IPS DF 6.9 (cell line): ENCODE measurements at places on chromosomes 13 and 19.

DNA sequence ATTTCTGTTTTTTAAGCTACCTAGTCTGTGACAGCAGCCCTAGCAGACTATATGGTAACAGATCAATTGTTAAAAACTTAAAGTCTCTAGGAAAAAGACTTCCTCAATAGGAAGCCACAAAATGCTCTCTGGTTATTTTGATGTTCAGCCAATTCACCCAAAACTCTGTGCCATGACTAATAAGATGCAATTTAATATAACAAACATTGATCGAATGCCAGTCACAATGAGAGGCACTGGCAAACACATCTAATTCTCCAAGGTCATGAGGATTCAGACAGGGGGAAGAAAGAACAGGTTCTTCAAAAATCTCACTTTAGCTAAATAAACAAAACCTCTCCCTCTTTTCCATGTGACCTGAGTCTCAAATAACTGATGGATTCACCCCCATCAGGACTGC is 107.5 kb downstream of the SUCLA2 start:
- DNase-seq = no peak

- DNase-seq = no peak
These were observed 136.3 kb upstream of the SERP2 start for GRCh38 chr13:44237276-44237767.

DNA sequence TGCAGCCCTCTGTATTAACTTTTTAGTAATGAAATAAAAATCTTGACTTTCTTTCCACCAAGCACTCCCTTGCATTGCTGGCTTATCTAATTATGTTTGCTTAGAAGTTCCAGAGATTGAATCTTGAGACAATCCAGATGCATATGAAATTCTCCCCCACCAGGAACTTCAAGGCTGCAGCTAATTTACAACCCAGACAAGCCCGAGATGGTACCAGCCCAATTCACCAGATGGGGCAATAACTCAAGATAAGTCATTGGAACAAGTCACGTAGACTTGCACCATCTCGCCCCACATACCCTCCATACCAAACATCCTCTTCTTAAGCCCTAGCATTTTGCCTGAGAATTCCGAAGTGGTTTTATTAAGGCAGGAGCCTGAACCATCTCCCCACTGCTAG is 29.0 kb downstream of the UTP14C start:
- DNase-seq = no peak

DNA sequence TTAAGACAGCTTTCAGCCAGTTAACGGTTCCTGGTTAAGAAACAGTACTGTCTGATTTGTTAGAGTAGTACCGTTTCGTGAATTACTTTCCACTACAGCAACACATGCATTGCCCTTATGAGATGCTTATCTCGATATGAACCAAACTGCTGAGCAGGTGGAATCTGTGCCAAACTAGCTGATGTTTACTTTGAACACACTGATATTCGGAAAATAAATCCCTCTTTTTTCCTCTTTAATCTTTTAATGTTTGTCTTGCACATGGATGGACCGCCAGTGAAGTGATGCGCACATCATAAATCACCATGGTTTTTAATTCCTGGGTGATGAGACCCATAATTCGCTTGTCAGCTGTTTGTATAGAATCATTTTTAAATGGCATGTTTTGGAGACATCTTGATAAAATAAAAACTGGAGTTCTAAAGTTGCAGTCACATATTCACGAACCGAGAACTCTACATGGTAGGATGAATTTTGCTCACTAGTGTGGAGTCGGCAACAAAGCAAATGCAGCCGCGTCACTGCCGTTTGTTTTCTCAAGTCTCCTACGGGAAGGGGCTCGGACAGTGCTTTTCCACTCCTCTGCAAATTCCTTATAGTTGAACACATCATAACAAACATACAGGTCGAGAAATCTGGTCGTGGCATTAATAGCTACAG is 1.1 kb downstream of the GJA3 start:
- DNase-seq = no peak

- DNase-seq = no peak
These were observed 10.1 kb downstream of the ARMC6 start for GRCh38 chr19:19043481-19043880.

- DNase-seq = no peak
These were observed 18.6 kb downstream of the GRIK5 start for GRCh38 chr19:42051166-42052115.

GRCh38 chr13:32495841-32496240 is 42.8 kb downstream of the N4BP2L2 start:
- no peak for DNase-seq

GRCh38 chr13:21850013-21851006 is 179.4 kb downstream of the FGF9 start:
- no peak for DNase-seq

GRCh38 chr19:44712864-44713515 is 14.0 kb downstream of the CEACAM16 start:
- DNase-seq = no peak

DNA sequence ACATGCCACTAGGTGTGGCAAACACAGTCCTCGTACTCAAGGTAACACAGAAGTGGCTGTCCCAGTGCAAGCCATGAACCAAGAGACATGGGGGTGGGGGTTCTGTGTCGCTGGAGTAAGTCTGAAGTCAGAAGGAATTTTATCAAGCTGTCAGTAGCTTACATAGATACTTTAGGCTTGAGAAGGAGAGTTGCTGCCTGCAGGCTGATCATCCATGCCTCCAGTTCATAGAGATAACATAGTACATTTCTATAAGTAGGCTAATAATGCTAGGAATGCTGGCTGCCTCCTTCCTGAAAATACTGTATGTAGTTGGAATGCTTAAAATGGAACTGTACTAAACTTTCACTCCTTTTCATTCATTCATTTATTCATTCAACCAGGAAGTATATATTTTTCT is 70.1 kb downstream of the CAB39L start:
- DNase-seq = no peak

DNA sequence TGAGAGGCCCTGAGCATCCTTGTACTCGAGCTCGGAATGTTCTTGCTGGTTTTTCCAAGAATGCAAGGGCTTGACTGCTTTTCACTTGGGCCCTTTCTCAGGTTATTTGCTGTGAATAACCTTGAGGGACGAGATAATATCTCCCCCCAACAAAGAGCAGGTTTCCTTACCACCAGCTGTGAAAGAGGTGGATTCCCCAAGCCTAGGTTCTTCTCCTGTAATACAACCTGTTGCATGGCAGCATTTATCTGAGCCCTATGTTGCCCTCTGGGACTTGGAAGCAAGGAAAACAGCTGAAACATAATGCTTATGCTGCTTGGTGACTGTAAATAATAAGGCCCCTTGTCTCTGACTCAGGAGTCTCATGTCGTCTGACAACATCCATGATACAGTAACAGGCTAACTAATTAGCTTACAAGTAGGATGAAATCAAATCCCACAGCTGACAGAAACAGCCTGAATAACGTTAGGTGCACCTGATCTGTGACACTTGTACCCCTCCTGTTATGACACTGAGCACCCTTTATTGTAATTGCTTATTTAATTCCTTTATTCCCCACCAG is 43.6 kb upstream of the RCBTB2 start:
- DNase-seq = no peak

- DNase-seq = no peak
These were observed 28.0 kb downstream of the PIAS4 start for GRCh38 chr19:4035582-4035981.

DNA sequence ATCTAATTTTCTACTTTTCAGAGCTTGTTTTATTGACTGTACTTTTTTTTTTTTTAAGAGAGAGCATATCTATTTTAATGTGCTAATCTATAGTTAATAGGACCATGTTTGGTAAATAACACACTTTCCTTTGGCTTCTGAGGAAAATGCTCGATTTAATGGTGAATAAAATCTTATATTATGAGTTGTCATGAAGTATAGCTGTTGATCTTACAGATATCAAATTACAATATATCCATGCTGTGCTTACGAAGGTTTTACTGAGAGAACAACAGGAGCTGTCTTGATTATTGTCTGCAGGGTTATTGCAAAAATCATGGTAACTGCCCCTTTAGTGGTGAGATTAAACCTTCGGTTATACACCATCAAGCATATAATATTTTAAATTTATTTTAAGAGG is 29.6 kb downstream of the URI1 start:
- DNase-seq = no peak

DNA sequence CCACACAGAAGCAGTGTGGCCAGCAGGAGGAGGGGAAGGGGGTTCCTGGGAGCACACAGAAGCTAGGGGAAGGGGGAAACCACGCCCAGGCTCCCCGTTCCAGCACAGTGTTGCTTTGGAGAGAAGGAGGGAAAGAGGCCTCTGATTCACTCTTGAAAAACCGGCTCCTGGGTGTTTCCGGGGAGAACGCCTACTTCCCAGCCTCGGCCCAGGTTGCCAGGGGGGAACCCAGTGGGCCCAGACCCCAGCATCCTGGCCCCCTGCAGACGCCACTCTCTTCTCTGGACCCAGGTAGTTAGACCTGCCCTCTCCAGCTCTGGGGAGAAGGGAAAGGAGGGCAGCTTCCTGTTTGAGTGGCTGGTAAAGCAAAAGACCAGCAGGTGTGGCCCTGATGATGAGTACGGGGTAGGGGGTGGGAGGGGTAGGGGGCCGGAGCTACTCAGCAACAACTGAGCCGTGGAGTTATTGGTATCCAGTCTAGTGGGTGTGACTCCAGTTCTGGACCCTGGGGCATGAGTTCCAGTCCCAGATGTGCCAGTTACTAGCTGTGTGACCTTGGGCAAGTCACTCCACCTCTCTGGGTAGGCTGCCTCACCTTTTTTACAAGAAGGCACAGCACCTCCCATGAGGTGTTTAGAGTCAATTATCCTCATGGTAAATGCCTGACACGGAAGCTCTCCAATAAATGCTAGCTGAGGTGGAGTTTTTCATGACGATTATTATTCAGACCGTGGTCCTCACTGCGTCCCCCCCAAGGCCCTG is 836 bp downstream of the GIPC1 start:
- no peak for DNase-seq

DNA sequence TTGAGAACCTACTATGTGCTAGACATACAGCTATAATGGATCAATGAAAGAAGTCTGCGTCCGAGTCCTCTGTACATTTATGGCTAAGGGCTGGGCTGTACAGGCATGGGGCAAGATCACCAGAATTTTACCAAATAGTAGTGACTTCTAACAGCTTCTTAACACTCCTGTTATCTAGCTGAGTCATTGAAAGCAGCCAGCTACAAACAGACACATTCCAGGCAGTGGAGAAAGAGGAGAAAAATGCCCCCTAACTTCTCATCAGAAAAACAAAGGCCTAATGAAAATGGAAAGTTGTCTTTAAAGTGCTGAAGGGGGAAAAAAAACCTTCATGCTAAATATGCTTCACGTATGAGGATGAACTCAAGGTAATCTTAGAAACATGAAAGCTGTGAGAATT is 14.3 kb upstream of the ZNF667 start:
- no peak for DNase-seq

GRCh38 chr19:39677961-39678889 is 22.5 kb downstream of the LGALS16 start:
- DNase-seq = no peak
